ENCODE measurements at places on chromosomes 2 and 18.

DNA sequence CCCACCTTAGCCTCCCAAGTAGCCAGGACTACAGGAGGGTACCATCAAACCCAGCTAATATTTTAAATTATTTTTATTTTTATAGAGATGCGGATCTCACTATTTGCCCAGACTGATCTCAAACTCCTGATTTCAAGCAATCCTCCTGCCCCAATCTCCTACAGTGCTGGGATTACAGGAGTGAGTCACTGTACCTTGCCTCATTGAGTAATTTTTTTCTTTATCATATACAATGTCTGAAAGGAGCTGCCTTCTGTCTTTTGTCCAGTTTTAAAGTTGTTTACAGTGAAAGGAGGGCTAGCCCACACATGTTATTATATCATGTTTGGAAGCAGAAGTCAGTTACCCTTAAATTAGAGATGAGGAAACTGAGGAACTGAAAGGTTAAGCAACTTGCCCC lies 32.5 kb downstream of the PRKRA start:
- DNase-seq = no peak

DNA sequence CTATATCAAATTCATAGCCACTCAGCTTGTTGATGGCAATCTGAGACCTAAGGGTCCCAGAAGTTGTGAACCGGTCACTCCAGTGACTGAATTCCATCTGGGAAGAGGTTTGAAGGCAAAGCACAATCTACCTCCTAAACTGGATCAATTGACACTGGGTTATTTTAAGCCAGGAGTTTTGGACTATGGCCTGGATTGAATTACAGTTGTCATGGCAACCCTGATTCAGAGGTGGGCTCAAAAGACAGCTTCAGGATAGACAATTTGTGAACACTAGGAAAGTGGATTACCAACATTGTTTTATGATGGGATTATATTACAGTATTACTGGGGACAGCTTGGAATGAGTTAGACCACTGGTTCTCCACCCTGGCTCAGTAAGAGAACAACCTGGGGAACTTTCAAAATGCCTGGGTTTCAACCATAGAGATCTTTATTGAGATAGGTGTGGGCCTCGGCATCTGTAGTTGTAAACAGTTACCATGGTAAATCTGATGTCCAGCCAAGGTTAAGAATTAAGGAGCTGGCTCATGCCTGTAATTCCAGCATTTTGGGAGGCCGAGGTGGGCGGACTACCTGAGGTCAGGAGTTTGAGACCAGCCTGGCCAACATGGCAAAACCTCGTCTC lies 58.8 kb downstream of the MFSD6 start:
- DNase-seq = no peak

- DNase-seq = no peak
These were observed 315.4 kb downstream of the CYRIA start for GRCh38 chr2:16350211-16350610.

DNA sequence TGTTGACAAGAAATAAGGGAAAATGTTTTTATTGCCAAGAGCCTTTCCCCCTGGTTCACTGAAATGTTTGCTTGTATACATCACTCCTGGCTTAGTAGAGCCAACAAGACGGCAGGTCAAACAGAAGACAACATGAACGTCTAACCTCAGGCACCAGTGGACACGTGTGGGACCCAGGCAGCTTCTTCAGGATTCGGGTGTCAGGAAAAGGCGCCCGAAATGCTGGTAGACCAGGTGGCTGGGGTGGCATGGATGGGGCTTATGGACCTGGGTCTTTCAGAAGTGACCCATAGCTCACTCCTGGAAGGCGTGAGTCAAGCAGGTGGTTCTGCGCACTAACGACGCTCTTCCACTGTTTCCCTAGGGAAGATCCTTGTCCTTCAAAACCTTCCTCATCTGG lies 23.3 kb upstream of the NFATC1 start:
- no peak for DNase-seq
